ENCODE measurements at places on chromosomes 4 and X.
A peak's percentile ranks its signal among the peaks of the same experiment; 100 is the strongest.

DNA sequence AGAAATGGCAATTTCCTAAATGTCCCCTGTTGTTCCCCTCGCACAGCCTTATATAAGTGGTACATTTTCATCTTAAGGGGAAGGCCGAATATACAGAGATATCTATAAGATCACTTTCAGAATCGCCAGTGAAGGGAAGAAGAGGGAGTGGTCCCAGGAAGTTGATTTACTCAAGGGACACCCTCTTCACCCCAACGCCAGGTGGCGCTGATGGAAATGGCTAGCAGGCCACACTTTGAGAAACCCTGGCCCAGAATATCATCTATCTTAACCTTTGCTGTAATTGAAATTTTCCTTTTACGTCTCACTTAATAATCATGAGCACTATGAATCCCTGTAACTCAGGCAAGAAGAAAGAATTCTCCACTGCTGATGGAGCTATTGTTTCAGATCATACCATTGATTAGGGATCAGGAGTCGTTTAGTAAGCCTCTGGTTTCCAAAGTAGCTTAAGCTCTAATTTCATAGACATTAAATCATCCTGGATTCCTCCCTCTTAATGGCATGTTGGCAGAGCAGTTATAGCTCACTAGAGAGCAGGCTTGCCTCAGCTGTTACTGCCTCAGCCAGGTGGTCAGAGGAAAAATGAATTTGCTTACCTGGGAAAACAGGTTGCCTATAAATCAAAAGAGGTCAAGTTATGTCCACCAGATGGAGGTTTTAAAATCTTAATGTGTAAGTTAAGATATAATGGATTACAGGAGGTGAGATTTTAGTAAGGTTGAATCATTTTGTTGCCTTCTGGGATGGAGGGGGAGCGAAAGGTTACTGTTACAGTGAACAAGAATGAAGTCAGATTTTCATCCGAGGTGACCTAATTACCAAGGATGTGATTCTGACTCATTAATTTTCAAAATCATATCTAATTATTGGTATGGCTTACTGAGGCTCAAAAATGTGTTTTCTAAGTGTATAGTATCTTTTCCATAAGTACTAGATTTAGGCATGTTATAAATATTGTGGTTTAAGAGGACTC is 941.2 kb upstream of the TENM3 start:
- DNase-seq = no peak

DNA sequence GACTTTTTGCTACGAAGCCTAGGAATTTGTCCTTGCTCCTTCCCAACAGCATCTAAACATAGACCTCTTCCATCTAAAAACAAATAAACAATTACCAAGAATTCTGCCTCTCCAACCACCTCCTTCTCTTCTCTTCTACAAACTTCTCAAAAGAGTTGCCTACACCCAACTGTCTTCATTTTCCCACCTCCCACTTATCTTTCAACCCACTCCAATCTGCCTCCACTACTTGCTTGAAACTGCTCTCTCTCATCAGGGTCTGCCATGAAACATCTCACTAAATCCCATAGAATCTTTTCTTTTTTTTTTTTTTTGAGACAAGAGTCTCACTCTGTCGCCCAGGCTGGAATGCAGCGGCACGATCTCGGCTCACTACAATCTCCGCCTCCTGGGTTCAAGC is 902 bp upstream of the FGD1 start:
- DNase-seq = no peak

DNA sequence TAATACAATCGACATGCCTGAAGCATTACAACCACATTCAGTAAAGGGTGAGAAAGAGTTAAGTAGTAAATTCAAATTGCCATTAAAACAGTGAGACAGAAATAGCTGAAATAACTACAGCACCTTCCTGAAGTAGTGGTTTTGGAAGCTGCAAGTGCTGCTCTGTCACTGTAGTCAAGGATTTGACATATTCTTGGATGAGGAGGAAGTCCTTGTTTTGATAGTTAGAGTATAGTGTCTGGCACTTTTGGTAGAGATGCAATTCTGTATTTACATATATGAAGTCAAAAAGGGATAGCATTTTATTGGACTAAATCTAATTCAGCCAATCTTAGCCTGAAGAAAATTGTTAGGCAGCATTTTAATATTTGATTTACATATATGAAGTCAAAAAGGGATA is 1559.6 kb downstream of the TECRL start:
- no peak for DNase-seq

- no peak for DNase-seq
Observed at GRCh38 chrX:54979432-54979831, 14.6 kb downstream of the PFKFB1 start.

GRCh38 chr4:44760142-44760898 is 34.0 kb upstream of the GNPDA2 start:
- peak; percentile 15 for DNase-seq

GRCh38 chr4:138305050-138305449 is 62.9 kb upstream of the SLC7A11 start:
- DNase-seq = no peak

GRCh38 chrX:47644557-47645091 is 5.7 kb downstream of the ELK1 start:
- DNase-seq = peak; percentile 18

GRCh38 chr4:88743696-88744095 is 46.1 kb upstream of the NAP1L5 start:
- no peak for DNase-seq

- DNase-seq = no peak
Observed at GRCh38 chr4:8052160-8052691, 106.4 kb downstream of the ABLIM2 start.

DNA sequence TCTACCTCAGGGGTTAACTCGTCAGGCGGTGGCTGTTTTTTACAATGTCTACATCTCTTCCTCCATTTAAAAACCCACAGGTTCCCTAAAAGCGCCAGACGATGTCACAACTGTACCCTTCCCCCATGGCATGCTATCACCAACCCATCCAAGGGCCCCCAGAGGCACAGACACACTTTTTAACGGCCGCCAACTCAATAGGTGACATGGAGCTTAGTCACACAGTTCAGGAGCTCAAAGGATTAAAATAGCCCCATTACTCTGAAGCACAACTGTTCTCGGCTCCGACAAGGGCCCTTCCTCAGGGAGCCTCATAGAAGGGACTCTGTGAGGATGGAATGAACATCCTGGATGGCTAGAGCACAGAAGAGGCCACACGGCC is 12.4 kb downstream of the SH3KBP1 start:
- DNase-seq = no peak

- no peak for DNase-seq
Observed at GRCh38 chr4:26388671-26389070, 67.9 kb downstream of the RBPJ start.

GRCh38 chr4:183909801-183910200 is 4.7 kb downstream of the STOX2 start:
- DNase-seq = no peak

- no peak for DNase-seq
Observed at GRCh38 chr4:42078184-42078801, 74.2 kb downstream of the BEND4 start.

- no peak for DNase-seq
Observed at GRCh38 chr4:43339435-43339834, 446.9 kb downstream of the GRXCR1 start.

GRCh38 chr4:151407466-151408379 is 1.3 kb upstream of the FHIP1A start:
- peak; percentile 11 for DNase-seq

DNA sequence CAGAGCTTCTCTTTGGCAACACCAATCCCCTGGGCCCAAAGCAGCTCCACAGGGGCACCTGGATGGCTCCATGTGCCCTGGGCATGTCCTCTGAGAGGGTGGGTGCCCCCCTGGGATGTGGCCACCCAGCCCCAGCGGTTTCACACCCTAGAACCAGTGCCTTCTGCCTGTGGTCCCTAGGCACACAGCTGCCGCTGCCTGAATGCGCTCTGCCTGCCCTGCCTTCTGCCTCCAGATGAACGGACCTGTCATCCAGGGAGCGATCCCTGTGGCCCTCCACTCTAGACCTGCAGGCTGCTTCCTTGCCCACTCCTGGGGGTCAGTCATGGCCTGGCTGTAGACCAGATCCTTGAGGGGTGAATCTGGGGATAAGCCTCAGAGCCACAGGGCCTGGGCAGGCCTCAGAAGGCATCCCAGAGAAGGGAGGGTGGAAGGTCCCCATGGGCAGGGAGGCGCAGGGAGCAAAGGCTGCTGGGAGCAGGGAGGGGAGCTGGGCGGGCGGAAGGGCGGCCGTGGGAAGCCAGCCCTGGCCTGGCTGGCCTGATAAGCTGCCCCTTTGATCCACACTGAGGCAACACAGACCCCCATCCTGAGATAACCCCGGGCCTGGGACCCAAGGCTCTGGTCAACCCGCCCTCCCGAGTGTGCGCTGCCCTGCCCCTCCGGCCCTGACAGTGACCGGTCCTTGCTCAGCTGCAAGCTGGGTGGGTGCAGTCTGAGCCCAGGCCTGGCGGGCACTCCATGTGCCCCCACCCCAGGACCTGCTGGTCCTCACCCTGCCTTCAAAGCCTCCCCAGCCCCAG is 8.1 kb upstream of the FGFR3 start:
- no peak for DNase-seq

GRCh38 chrX:42946544-42947194 is 168.7 kb upstream of the PPP1R2C start:
- DNase-seq = peak; percentile 66

GRCh38 chrX:148426467-148426866 is 74.0 kb upstream of the AFF2 start:
- no peak for DNase-seq

DNA sequence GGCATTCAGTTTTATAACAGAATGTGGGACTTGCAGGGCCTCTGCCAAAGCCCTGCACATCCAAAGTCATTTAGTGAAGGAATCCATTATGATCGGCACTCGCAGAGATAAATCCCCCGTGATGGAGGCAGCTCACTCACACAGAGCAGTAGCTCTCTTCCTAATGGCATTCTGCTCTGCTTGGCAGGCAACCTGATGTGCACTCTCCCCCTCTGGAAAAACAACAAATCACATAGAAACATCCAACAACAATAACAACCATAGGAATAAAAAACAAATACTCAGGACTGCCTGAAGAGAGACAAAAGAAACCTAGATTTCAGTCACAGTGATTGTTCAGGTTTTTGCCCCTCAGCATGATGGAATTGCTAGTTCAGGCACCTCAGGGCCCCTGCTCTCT is 59.7 kb downstream of the NAA11 start:
- DNase-seq = no peak

- no peak for DNase-seq
Observed at GRCh38 chr4:53021754-53022512, 159.8 kb downstream of the RASL11B start.

GRCh38 chrX:155968791-155969190 is 28.7 kb upstream of the IL9R start:
- DNase-seq = no peak

GRCh38 chrX:56308726-56309125 is 76.6 kb downstream of the KLF8 start:
- no peak for DNase-seq

- DNase-seq = no peak
Observed at GRCh38 chr4:71231129-71232055, 107.4 kb upstream of the SLC4A4 start.

DNA sequence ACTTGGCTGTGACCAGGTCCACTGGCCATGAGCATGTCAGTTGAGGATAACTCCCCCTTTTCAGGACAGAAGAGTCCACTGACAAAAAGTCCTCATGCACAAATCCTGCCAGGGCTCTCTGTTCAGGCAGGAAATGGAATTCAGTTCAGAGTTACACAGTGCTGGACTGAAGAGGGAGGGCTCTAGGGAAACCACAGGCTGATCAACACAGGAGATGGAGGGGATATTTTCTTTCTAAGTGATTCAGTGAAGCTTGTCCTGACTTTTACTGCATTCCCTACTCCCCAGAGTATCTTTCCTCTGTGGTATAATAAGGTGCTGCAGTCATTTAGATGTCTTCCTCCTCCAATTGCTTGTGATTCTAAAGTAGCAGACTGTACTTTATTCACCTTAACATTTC is 335.5 kb upstream of the IGFBP7 start:
- no peak for DNase-seq

DNA sequence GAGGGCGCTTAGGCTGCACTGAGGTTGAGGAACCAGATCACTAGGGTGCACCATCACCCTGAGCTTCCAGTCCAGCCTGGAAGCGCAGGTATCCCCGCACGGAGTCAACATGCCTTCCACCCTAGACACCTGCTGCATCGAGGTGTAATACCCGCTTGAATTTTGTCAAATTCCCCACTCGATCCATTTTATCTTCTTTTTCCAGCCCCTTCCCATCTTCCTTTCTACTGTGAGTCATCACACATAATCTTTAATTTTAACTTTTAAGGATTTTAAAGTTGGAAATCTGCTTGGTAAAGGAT is 821 bp downstream of the PLK4 start:
- DNase-seq = no peak

- DNase-seq = no peak
Observed at GRCh38 chr4:129371065-129371464, 275.1 kb downstream of the C4orf33 start.

- DNase-seq = no peak
Observed at GRCh38 chr4:22356987-22357596, 158.8 kb downstream of the ADGRA3 start.

Measured in CD4-positive, alpha-beta T cell treated with Interleukin-6 at 100 ng/mL for 8 hours (primary cell).